ENCODE measurements at places on chromosomes 2 and 18.

DNA sequence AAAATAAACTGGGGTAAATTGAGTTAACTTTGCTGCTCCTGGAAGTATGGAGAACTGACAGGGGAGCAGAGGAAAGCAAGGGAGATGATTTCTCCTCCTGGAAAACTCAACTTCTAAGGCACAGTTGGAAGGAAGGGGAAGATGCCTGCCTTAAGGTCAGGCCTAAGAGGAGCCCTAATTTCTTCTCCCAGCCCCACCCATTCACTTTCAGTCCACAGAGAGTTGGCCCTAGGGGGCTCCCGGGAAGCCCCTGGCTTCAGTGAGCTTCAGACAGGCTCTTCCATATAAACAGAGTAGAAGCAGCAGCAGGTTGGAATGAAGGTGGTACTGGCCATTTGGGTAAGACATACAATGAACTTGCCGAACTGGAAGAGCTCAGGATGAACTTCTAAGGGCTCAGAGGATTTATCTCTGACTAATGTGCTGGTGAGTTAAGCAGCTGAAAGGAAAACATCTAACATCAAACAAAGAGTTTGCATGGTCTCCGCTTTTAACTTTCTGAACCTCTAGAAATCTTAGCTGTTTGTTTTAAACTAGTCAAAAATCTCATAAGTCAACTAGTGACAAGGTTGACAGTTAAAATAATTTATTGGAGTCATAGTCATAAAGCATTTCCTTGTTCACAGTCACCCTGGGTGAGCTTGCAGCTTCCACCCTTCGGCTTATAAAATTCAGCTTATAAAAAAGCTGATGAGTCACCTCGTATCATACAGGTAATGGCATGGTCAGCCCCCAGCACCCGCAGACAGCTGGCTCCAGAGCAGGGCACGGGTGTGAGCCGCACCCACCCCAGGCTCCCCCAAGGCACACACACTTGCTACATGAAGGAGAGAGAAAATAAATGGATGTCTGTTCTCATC, 9.8 kb downstream of the MALL start:
- peak; percentile 66 for DNase-seq

DNA sequence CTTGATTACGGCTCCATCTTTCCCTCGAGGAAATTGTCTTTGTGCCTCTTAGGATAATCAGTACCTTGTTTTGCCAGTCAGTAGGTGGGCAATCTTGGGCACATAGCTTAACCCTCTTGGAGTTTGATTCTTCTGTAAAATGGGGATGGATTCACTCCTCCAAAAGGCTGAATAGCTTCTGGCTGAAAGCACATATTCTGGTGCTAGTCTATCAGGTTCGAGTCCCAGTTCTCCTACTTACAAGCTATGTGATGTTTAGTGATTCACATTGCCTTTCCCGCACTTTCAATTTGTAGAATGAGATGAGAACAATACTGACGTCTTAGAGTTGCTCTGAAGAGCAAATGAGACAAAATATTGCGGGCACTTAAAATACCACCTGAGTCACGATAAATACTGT, 43.9 kb downstream of the ATIC start:
- DNase-seq, result peak; percentile 72

DNA sequence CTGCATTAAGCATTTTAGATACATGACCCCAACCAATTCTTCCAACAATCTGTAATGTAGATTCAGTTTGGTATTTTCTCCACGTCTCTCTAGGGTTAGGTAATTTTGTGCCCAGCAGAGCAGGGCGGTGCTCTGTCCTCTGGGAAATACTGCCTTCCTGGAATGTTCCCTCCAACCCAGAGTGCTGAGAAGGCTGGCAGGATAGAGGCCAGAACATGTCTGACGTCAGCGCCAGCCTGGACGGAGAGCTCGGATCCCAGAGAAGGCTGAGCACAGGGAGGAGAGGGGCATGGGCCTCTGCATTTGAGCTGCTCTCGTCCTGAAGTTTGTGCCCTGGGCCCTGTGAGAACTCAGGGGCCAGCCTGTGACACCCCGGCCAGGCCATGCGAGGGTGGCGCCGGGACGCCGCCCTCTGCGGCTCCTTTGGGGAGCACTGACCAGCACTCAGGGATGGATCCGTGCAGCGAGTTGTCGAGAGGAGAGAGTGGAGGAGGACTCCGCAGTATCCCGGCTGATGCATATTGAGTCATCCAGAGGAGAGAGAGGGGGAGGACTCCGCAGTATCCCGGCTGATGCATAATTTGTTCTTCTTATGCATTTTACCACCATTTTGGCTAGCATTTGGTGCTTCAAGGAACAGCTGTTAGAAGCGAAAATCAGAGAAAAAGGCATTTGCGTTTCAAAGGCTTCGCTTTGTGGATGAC, 80.0 kb upstream of the PXDN start:
- peak; percentile 41 for DNase-seq

DNA sequence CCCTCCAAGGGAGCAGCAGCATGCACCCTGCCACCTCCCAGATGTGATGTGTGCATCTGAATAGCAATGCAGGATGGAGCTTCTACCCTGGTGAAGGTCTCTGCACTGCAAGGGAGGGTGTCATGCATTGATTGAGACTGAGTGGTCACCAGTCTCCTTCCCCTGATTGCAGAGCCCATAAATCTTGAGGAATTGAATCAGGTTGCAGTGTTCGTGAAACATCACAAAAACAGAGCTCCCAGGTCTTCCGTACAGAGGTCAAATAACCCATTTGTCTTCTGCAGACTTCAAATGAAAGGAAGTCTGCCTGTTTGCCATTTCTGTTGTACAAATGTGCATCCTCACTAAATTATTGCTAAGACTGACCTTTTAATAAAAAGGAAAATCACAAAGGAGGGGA, 136.8 kb downstream of the WDSUB1 start:
- DNase-seq, result no peak

DNA sequence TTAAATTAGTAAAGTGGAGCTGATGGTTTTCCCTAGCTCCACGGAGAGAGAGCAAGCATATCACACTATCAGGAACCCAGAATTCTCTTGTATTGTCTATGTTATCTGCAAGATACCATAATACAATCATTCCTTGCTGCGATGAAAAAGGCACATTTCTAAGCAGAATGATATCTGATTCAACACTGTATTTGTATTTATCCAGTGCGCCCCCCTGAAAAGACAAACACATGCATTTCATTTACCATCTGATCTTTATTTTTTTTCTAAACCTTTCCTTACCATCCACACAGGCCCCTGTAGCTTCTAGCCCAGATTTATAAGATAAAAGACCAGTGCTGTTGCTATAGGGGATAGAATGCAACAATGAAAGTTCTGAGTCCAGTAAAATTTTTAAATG, 420.6 kb downstream of the TDRD15 start:
- no peak for DNase-seq

GRCh38 chr2:235765181-235765820, 271.5 kb downstream of the AGAP1 start:
- peak; percentile 72 for DNase-seq

DNA sequence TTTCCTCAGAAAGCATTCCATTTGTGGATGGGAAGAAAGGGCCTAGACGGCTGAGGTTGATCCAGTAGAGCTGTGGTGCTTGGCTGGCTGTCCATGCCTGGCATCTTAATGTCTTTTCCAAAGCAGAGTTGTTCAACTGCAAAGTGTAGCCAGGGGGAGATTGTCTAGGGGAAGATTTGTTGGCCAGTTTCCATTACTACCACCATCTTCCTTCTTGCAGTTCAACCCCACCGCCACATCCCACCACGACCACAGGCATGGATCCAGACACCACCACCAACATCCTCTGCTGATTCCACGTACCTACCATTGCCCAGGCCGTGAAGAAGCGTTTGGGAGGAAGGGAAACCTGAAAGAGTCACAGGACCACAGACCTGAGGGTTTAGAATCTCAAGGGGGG, 50.7 kb upstream of the HAAO start:
- no peak for DNase-seq

GRCh38 chr2:109499566-109499965, 114.2 kb downstream of the SEPTIN10 start:
- DNase-seq, result no peak

DNA sequence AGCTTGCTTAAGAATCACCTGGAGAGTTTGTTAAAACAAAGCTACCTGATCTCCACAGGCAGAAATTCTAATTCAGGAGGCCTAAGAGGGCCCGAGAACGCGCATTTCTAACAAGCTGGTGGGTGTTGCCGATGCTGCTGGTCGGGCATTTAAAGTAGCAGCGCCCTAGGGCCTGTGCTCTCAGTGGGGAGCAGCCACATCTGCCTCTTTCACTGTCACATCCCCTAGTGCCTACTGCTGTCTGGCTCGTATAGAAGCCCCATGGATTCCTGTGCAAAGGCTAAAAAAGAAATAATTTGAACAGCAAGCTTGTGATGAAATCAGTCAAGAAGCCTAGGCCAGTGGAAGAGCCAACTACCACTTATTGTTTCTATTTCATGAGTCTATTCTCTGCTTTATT, 126.7 kb upstream of the SMIM21 start:
- DNase-seq, result no peak

- DNase-seq, result no peak
Measured at GRCh38 chr2:32559136-32559535, 68.7 kb upstream of the TTC27 start.

DNA sequence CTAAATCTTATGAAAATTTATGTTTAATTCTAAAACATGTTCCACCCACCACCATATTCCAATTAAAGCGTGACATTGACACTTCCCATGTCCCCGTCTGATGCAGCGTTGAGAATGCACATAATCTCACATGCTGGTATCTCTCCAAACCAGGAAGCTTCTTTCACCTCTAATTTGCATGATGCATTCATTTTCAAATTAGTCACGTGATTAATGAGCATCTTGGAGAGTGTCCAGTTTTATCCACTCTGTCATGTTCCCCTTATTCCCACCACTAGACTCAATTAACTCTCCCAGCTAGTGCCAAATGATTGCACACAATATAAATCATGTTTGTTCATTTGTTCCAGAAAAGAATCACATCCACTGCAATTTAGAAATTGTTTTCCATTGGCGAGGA, 105.8 kb downstream of the RIT2 start:
- DNase-seq, result no peak

- DNase-seq, result no peak
Measured at GRCh38 chr2:65939687-65940086, 495.2 kb upstream of the MEIS1 start.

- peak; percentile 84 for DNase-seq
Measured at GRCh38 chr2:195543902-195544894, 112.8 kb upstream of the SLC39A10 start.

GRCh38 chr18:51138936-51139335, 58.5 kb downstream of the MEX3C start:
- no peak for DNase-seq
